ENCODE measurements at places on chromosomes 13 and 19. TPM values are rescaled to one million over a fixed set of nuclear protein-coding genes. Genes with fewer than 3 reads are reported as not detected.

- DNase-seq: no peak
- peaks cover 3% of the 10 kb centered on the region for H3K27me3 ChIP-seq
- no peak overlapping the region for H3K4me3 ChIP-seq
- H3K27ac ChIP-seq: no peak overlapping the region
- H3K4me1 ChIP-seq: no peaks in the 10 kb centered on the region
Observed at GRCh38 chr19:9875796-9876195, 40.7 kb downstream of the PIN1 start.

GRCh38 chr13:99974939-99975561 lies 3.5 kb upstream of the ZIC5 start:
- H3K4me3 ChIP-seq: no peak overlapping the region
- H3K27me3 ChIP-seq: peaks cover 53% of the 10 kb centered on the region
- H3K36me3 ChIP-seq: no peaks in the 10 kb centered on the region
- no peak overlapping the region for H3K27ac ChIP-seq
- H3K4me1 ChIP-seq: no peaks in the 10 kb centered on the region

The ZNF575 gene
- total RNA-seq: 2.0 TPM

DNA sequence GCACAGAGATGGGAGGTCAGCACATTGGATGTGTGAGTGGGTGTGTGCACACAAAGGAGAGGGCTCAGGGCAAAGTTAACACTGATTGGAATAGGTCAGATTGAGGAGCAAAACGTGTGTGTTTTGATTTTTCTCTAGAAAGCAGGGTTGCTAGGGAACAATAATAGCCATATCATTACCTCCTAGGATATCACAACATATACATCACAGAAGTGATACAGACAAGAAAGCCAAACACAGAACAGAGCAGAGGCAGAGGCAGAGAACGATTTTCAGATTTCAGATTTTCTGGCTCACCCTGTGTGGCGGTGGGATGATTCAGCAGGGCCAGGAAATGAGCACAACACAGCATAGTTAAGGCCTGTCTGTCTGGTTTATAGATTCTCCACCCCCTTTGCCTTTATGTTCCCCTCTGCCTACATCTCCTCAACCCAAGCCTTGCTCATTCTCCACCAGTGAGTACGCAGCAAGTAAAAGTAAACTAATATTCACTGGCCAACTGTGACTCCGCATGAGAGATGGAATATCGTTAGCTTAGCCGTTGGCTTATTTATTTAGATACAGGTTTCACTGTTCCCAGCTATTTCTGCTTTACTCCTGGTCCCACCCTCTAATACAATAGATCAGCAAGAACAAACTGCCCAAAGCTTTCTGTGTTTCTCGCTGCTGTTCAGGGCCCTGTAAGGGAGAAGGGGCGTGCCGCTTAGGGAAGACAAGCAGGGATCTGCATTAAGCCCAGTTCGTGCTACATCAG lies 182.7 kb upstream of the TSC22D1 start:
- no peak overlapping the region for H3K4me3 ChIP-seq
- H3K27me3 ChIP-seq: no peaks in the 10 kb centered on the region
- no peak for DNase-seq
- peaks cover 4% of the 10 kb centered on the region for H3K4me1 ChIP-seq
- H3K27ac ChIP-seq: no peak overlapping the region

DNA sequence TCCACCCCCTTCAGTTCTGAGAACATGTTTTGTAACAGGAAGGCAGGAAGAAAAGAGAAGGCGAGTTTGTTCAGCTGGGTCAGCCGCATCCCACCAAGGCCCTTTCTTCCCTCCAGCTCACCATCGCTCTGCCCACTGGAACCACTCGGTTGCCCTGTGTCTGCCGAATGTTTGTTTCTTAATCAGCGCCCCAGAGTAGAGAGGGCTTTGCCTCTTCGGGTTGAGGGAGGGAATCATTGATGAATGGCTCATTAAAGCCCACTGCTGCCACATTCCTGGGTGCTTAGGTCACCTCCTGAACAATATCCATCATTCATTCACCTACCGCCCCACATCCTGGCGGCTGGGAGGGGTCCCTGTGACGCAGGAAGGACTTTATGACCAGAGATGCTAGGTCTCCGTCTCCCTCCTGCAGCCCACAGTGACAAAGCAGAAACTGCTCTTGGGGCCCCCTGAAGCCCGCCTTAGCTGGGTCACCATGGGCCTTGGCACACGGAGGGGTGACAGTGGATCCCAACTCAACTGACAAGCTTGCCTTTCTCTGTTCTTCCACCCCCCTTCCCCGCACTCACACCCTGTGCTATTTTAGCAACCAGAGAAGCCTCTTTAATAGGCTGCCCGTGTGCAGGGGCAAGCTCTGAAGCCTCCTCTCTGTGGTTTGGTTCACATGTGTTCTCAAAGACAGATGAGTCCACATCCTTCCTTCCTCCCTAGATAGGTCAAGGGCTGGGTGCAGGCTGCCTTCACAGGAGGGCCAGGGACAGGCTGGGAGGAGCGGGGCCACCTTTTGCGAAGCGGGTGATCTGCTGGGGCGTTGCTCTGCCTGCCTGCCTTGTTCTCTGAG lies 46.2 kb downstream of the ACTN4 start:
- peaks cover 55% of the 10 kb centered on the region for H3K4me1 ChIP-seq
- H3K4me3 ChIP-seq: no peak overlapping the region
- no peak for DNase-seq
- peak overlapping the region; percentile 55 for H3K27ac ChIP-seq
- H3K27me3 ChIP-seq: peaks cover 19% of the 10 kb centered on the region

DNA sequence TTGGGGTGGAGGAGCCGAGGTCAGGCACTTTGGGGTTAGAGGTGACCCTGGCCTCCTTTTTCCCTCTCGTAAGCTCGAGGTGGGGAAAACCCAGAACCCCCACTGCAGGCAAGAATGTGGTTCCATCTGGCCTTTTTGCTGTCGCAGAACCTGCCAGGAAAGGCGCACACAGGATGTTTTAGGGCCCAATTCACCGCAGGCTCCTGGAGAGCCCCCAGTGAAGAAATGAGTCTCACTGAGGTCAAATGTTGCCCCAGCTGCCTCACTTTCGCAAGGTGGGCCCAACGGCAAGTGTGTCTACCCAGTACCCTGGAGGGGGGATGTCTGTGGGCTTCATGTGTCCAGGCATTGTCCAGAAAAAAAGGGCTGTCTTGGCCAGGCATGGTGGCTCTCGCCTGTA lies 61.8 kb downstream of the PEX11G start:
- H3K27ac ChIP-seq: no peak overlapping the region
- H3K27me3 ChIP-seq: no peaks in the 10 kb centered on the region
- no peak overlapping the region for H3K4me3 ChIP-seq
- H3K4me1 ChIP-seq: no peaks in the 10 kb centered on the region

- peak; percentile 10 for DNase-seq
- no peak overlapping the region for H3K27ac ChIP-seq
- H3K4me1 ChIP-seq: peaks cover 11% of the 10 kb centered on the region
- H3K4me3 ChIP-seq: no peak overlapping the region
- H3K27me3 ChIP-seq: peaks cover 12% of the 10 kb centered on the region
Observed at GRCh38 chr13:113086991-113087922, 18.3 kb upstream of the F7 start.

- H3K27ac ChIP-seq: no peak overlapping the region
- H3K4me3 ChIP-seq: no peak overlapping the region
- peaks cover 8% of the 10 kb centered on the region for H3K27me3 ChIP-seq
- peaks cover 12% of the 10 kb centered on the region for H3K4me1 ChIP-seq
Observed at GRCh38 chr13:112443191-112443994, 67.2 kb downstream of the SPACA7 start.

The SBK2 gene
- 0.42 TPM for total RNA-seq

- DNase-seq: no peak
- peak overlapping the region; percentile 28 for H3K27ac ChIP-seq
- no peak overlapping the region for H3K4me3 ChIP-seq
- H3K36me3 ChIP-seq: peaks cover 8% of the 10 kb centered on the region
Observed at GRCh38 chr13:112709825-112710783, 20.3 kb downstream of the ATP11A start.

DNA sequence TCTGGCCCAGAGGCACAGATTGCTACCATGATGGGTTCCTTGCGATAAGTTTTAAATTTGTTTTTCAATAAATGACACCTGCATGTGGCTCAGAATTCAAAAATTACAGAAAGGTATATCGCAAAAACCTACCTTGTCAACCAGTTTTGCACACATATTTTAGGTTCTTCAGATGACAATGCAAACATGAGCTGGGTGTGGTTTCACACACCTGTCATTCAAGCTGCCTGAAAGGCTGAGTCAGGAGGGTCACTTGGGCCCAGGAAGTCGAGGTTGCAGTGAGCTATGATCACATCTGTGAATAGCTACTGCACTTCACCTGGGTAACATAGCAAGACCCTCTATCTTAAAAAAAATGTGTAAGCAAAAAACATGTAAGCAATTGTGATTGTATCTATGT lies 56.1 kb downstream of the DNM2 start:
- H3K36me3 ChIP-seq: peaks cover 6% of the 10 kb centered on the region
- DNase-seq: no peak
- H3K27me3 ChIP-seq: peaks cover 5% of the 10 kb centered on the region
- H3K27ac ChIP-seq: no peak overlapping the region
- peaks cover 18% of the 10 kb centered on the region for H3K4me1 ChIP-seq

The SCN1B gene
- total RNA-seq: 12.0 TPM

Measured in glutamatergic neuron (in vitro differentiated cells).